ENCODE measurements at places on chromosomes 6 and 20. TPM values are rescaled to one million over a fixed set of nuclear protein-coding genes. Genes with fewer than 3 reads are reported as not detected.

Gene TCP11
- 0.40 TPM for total RNA-seq

DNA sequence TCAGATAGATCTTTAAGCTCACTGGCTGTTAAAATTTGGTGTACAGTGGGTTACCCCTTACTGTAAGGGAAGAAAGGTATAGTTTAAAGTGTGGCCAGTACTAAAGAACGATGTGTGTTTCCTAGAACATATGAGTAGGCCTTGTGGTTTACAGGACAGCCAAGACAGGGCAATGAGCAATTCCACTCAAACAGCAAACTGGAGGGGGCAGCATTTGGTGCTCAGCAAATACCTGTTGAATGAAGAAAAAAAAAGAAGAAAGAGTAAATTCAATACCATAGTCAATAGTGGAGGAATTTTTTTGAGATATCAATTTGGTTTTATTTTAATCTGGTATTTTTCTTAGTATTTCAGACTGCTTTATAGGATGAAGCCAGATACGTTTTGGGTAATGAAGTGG, 3.8 kb upstream of the NCOA5 start:
- DNase-seq = no peak

DNA sequence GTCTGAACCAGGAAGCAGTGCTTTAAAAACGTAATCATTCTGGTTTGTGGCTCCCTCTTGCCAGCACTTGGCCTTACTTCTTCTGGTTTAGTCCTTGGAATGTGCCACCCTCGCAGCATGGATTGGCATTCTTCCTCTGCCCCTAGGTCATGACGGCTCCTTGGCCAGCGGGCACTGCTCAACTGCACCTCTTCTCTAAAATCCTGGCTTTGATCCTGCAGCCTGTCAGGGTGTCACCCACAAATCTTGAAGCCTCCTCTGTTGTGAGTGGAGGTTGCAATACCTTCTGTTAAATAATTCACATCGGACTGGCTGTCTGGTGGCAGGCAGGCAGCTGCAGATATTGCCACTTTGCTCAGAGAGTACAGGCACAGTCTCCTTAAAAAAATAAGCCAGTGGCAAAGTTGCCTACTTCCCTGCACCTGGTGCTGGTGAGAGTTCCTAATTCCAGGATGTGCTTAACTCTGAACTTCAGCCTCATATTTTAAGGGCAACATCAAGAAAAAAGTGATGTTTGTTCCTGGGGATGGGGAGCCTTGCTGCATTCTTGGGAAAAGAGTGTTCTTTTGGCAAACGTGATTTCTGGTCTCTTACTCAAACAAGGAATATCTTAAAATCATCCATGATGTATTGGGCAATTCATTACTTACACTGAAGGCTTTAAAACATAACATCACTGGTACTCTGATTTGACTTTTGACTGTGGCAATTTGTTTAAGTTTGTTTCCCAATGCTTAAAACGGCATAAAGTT, 179.8 kb downstream of the FOXA2 start:
- no peak for DNase-seq

DNA sequence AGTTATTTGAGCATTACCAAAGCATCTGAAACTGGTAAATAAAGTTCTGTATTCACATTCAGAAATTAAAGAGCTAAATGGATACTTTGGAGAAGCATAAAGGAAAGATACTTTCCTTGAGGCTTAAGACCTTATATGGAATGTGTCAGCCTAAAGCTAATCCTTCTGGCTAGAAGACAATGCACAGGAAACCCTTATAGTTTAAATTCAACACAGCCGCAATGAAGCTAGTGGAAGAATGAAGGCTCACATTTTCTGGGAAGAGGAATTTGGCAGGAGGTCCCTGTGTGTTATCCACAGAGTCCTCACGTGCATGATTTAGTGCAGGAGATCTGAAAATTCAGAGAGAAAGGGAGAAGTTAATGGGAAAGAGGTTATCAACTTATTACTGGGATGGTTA, 21.5 kb upstream of the CHD6 start:
- no peak for DNase-seq

Gene CNKSR3
- total RNA-seq = 1.7 TPM

GRCh38 chr6:22189946-22190345, 106.9 kb downstream of the PRL start:
- DNase-seq = no peak

- no peak for DNase-seq
Observed at GRCh38 chr6:39553029-39553428, 172.2 kb downstream of the KIF6 start.
